ENCODE measurements at places on chromosomes 13 and 19. TPM values are rescaled to one million over a fixed set of nuclear protein-coding genes. Genes with fewer than 3 reads are reported as not detected.

DNA sequence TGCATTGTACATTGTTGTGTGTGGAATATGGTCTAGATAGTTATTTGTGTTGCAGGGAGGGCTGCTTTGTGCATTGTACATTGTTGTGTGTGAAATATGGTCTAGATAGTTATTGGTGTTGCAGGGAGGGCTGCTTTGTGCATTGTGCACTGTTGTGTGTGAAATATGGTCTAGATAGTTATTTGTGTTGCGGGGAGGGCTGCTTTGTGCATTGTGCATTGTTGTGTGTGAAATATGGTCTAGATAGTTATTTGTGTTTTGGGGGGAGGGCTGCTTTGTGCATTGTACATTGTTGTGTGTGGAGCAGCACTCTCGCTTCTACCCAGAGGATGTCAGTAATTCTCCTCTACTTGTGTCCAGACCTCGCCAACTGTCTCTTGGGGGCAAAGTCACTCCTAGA is 36.3 kb upstream of the ZNF835 start:
- DNase-seq: no peak

GRCh38 chr13:70720386-70720785 is 612.1 kb upstream of the KLHL1 start:
- no peak for DNase-seq

- DNase-seq: no peak
Measured at GRCh38 chr19:19652482-19653295, 9.2 kb upstream of the GMIP start.

DNA sequence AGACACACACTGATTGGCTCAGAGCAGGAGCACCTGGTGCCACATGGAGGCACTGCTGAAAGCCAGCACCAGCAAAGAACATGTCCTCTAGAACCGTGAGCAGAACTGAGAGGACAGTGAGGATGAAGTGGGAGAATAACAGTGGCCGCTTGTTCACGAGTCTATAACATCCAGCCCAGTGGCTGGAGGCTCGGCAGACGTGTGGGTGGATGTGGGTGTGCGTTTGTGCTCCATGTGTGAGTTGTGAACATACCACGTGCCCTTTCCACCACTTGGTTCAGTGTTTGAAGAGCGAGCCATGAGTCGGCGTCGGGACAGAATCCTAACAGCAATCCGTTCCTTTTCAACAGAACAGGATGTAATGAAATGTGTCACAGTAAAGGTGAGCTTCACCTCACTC is 113.0 kb downstream of the SOX1 start:
- no peak for DNase-seq

DNA sequence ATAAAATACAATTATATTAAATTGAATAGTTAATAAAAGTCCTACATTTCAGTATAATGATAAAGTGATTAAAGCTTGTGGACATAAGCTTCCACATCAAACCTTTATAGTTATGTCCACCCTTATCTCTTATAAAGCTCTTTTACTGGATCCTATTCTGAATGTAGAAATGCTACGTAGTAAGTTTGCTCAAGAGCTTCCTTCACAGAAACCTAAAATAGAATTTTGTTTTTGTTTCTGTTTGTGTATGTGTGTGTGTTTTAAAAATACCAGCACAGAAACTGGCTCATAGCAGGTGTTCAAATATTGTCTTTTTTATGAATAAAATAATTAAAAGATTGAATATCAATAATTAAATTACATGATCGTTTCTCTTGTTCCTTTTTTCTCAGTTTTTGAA is 21.0 kb upstream of the UFM1 start:
- DNase-seq: no peak

DNA sequence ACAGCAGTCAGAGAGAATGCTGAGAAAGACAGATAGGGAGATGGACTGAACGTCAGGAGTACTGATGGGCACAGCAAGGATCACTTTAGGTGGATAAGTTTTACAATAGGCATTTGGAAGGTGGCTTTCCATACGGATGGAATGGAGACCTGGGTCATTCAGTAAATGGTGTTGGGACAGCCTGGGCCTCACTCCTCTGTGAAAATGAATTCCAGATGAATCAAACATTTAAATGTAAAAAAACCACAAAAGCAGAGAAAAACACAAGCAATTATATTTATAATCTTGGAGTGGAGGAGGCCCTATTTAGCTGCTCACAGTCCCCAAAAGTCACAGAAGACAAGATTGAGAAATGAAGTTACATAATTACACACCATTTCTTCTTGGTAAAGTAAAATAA is 4.7 kb downstream of the IL17D start:
- DNase-seq: no peak

GRCh38 chr13:32695602-32696250 is 109.5 kb downstream of the PDS5B start:
- DNase-seq: no peak

GRCh38 chr13:64078025-64078424 is 2662.4 kb upstream of the PCDH20 start:
- no peak for DNase-seq

DNA sequence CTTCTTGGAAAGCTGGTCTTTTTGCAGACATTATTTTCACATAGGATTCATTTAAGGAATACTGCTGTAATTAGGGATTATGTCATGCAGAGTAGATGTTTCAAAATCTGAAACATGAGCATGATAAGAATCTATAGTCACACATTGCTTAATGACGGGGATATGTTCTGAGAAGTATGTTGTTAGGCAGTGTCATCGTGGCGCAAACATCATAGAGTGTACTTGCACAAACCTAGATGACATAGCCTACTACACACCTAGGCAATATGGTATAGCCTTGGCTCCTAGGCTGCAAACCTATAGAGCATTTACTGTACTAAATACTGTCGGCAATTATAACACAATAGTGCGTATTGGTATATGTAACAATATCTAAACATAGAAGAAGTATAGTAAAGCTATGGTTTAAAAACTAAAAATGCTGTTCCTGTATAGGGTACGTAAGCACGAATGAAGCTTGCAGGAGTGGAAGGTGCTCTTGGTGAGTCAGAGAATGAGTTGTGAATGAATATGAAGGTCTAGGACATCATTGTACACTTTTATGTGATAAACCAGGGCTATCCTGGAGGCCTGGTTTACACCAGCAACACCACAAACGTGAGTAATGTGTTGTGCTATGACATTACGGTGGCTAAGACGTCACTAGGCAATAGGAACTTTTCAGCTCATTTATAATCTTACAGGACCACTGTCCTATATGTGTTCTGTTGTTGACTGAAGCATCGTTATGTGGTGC is 283.1 kb downstream of the MTUS2 start:
- no peak for DNase-seq

DNA sequence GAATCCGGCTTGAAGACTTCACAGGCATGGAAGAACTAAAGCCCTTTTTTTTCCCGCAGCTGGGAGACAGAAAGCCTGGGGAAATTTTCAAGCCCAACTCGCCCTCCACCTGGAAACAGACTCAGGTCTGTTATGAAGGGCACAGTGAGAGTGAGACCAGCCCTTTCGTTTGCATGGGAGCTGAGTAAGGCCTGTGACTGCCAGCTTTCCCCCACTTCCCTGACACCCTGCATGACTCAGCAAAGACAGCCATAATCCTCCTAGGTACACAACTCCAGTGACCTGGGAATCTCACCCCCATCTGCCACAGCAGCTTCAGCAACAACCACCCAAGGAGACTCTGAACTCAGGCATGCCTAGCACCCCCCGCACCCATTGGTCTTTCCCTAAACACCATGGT is 87.6 kb upstream of the ZNF91 start:
- DNase-seq: no peak

DNA sequence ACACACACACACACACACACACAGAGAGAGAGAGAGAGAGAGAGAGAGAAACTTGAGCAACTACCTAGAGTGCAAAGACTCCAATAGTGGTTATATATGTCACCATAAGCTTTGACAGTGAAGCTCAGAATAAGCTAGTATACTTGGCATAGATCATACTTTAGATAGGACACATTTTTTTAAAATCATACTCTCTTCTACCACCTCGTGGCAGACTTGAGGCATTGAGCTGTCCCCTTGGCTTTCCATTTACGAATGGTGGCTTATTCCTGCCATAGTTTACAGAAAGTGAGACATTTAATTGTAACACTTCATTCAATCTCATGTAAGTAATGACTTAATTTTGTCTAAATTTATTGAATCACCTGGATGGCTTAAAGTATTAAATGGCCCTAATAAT is 108.2 kb downstream of the EDNRB start:
- no peak for DNase-seq

DNA sequence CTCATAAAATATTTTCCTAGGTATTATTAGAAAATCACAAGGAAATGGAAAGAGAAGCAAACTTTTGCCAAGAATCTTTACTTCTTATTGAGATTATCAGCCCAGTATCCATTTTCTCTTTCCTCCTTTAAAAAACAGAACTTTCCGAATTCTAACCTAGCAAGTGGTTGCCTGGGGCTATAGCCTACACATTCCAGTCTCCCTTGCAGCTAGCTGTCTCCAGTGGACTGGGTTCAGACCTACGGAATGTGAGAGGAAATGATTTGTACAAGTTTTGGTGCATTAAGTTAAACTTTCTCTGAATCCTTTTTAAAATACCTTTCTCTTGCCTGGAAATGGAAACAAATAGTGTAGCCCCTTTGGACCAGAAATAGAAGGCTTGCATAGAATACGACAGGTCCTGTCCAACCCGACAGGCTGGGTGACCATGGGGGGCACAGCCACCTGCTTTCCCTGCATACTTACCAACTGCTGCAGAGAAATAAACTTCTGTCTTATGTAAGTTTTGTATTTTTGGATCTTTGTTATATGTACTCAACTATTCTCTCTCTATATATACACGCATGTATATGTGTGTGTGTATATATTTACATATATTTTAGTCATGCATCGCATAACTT is 185.9 kb downstream of the NALCN start:
- DNase-seq: no peak

- no peak for DNase-seq
Measured at GRCh38 chr13:90302107-90302506, 1045.4 kb upstream of the MIR17HG start.

IGFL3 gene
- total RNA-seq: not detected

TSSK6 gene
- 3.8 TPM for total RNA-seq

IRF3 gene
- total RNA-seq: 148 TPM
